ENCODE measurements at places on chromosomes 3 and 15.

- DNase-seq: no peak
Observed at GRCh38 chr15:74316141-74316540, 51.3 kb downstream of the CYP11A1 start.

GRCh38 chr3:2837239-2837638 lies 272.9 kb downstream of the IL5RA start:
- no peak for DNase-seq

- no peak for DNase-seq
Observed at GRCh38 chr3:78049521-78049920, 1009.6 kb downstream of the ROBO2 start.

DNA sequence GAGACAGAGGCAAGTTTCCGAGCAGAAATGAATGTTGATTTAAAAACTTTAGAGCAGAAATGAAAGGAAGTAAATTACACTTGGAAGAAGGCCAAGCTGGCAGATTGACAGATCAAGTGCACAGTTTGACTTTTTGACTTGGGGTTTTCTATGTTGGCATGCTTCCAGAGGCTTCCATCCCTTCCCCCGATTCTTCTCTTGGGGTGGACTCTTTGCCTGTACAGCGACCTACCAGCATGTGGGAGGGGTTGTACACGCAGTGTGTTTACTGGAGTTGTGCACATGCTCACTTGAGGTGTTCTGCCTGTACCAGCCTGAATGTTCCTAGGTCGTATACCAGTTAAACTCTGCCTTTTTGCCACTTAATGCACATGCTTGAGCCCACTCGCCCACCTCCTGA lies 701.5 kb upstream of the GBE1 start:
- no peak for DNase-seq

GRCh38 chr15:84731774-84732173 lies 15.8 kb upstream of the SEC11A start:
- DNase-seq: no peak

GRCh38 chr3:52253314-52254304 lies 8.1 kb downstream of the PPM1M start:
- no peak for DNase-seq

DNA sequence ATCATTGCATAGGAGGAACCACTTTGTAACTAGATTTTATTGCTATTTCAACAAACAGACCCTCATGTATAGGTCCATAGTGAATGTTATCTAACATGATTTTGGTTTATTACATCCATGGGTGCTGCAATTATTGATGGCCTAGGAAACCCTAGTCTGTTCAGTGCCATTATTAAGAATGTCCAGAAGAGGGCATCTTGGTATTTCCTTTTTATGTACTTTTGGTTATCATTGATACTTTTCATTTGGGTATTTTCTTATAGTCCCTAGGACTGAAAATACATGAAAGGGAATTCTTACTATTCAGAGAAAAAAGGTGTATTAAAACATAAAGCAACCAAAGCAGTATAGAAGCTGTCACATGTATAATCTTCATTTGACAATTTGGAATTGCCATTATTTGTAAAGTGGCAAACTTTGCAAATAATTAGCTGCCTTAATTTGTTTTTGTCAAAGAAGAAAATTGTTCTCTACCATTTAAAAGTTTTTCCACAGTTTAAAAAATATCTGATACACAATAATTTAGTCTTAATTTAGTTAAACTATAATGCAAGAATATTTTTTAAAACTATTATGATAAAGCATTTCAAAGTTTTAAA lies 48.7 kb downstream of the CNOT10 start:
- no peak for DNase-seq

GRCh38 chr3:86913160-86913559 lies 77.8 kb downstream of the VGLL3 start:
- DNase-seq: no peak

DNA sequence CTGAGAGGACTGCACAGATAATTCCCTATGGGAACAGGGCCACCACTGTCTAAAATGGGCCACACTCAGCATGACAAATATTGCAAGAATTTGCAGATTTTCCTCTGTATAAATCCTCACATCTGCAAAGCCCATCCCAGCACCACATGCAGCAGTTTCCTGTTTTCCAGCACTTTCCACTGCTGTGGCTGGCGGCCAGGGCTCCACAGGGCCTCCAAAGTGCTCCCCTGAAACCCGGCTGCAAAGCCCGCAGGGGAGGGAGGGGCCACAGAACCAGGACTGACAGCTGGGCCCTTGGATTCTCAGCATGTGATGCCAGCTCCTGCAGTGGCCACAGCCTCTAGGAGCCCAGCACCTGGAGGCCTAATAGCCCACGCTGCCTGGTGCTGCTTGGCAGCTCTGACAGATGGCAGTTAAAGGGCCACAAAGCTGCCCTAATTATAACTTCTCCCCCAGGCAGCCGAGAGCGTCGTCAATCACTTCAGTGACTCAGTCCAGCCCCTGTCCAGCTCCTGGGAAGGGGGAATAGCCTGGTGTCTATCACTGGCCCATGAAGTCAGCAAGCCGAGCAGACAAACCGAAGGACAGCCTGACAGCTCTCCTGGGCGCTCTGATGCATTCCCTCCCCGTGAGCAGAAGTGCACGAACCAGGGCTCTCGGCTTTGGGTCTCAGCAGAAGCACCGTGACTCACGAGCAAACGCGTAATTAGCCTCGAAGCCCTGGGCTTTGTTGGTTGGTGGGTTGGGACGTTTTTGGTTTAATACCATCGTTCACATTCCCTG lies 4.7 kb downstream of the LRRC15 start:
- DNase-seq: peak; percentile 32

- DNase-seq: no peak
Observed at GRCh38 chr15:69893863-69894262, 203.9 kb downstream of the TLE3 start.

DNA sequence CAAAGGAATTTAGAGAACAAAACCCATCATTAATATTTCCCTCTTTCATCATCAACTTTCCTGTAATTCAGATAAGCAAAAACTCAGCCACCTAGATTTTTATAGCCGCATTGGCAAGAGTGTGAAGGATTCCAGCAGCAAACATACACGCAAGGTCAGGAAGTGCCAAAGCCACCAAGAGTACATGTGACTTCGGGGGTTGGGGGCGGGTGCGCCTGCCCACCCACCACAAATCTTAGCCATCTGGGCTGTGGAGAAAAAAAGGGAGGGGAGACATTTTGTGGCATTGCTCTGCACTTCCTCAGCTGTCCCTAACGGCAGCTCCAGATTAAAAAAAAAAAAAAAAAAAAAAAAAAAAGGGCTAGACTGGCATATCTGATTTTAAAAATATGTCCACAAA lies 148.4 kb downstream of the TNIK start:
- DNase-seq: no peak

- no peak for DNase-seq
Observed at GRCh38 chr3:32764481-32764880, 53.3 kb upstream of the TRIM71 start.

DNA sequence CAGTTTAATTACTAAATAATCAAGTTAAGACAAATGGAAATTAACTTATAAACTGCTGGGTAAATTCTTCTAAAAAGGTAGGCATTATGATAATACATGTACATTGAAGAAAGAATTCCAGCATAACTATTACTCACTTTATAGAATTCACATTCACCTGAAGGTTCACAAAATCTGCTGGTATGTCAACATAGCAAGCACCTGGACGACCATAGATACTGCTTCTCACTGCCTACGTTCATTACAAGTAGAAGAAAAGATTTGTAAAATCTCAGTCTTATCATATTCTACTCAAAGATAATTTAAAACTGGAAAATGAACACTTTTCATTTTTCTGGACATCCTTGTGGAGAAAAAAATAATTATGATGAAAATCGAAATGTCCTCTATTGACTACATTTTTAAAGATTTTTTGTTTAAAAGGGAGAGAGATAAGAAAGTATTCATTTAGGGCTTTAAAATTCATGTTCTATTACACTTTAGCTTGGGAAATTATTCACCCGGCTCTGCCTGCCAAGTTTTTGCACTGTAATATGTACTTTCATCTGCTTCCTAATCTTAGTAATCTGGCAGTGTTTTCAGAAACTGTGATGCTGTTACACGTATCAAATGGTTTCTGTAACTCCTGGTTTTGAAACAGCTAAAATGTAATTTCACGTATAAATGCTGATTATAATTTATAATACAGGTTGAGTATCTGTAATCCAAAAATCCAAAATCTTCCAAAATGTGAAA lies 16.1 kb downstream of the HACL1 start:
- no peak for DNase-seq

- DNase-seq: no peak
Observed at GRCh38 chr3:13210221-13210975, 137.2 kb upstream of the IQSEC1 start.

DNA sequence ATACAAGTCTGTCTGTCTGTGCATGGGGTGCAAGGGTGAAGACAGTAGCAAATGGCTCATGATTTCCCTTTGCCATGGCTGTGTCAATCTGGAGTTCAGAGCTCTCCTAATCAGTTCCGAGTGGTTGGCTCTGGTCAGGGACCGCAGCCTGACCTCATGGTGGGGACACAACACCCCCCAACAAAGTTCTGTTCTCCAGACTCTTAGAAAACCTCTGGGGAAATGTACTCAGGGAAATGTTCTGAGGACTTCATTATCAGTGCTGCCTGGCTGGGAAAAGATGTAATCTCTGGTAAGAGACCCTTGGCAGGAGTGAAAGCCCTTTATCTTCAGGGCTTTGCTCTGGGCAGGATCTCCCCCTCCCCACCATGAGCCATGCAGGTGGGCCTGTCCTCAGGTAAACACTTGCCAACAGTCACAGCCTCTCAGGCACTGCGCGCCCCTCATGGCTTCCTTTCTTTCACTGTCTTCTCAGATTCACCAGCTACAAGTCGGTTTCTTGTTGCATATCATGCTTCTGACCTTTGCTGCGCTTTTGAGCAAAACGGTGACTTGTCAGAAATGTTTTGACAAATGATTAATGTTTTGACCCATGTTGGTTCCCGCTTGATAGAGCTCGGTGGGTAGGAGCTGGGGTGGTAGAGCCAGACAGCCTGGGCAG lies 95.5 kb downstream of the ST6GAL1 start:
- no peak for DNase-seq

DNA sequence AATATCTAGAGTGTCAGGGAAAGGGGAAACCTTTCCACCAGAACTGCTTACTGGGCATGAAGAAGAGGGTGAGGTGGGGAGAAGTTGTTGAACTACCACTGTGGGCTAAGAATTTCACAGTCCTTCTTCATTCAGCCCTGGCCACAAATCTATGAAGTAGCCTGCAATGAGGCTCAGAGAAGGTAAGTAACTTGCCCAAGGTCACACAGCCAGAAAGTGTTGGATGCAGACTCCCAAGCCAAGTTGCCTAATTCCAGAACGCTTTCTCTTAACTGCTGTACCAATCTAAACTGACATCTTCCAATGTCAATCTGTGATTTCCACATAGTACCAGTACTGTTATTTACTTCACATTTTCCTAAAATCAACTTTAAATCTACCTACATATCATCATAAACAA lies 2.1 kb downstream of the CYP1A1 start:
- DNase-seq: no peak

- DNase-seq: no peak
Observed at GRCh38 chr15:31390029-31390428, 63.4 kb downstream of the KLF13 start.

- DNase-seq: no peak
Observed at GRCh38 chr3:57992452-57993213, 15.6 kb upstream of the FLNB start.

DNA sequence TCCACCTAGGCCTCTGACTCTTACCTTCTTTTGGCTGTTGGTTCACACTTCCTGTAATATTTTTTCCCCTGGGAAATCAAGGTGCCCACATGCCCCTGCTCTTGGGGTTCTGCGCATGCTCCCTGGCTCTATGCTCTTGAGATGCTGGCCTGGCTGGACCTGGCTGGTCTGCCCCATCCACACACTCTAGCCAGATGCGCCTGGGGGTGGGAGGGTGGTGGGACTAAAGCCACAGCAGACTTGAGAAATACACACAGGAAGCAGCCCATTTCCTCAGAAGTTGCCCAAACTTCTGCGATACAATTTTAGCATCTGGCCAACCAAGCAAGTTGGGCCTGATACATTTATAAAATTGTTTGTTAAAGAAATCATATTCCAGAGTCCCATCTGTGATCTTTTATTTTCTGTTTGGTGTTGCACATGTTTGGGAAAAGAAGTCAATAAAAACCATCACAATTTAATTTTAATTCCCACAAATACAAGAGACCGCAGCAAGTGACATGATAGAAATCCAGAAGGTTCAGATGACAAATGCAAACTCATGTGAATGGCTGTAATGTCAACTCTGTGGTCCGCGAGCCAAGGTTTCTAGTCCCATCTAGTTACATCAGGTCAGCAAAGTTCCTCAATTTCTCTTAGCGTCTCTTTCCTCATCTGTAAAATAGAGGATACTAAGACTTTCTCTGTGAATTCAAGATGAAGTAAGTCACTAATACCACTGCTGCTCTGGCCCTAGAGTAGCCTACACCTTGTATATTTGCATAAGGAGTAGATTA lies 55.9 kb upstream of the MEF2A start:
- DNase-seq: no peak

DNA sequence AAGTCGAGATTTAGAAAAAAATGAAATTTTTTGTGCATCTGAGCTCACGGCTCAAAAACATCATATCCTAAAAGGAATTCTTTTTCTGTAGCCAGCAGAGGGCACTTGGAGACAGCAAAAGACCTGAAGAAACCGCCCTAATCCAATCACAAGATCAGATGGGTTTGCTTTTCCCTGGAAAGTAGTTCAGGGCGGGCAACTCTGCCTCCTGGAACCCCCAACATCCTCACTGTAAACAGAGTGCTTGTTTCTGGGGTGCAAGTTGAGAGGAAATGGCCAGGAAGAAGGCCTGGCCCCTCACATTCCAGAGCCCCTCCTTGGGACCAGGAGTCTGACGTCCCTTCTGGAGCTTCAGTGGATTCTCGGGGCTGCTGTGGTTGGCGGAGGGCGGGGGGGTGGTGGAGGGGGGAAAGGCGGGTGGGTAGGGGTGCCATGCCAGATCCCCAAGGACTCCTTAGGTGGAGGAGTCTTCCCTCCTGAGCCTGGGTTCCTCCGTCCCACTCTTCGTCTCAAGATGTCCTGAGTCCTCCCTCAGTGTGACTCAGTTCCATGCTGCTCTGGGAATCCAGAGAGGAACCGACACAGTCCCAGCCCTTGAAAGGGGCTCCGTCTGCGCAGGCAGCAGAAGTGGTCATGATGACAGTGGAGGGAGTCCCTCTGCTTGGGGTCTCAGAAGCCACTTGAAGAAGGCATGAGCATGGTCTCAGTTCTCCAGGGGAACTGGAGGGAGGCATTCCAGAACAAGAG lies 35.9 kb downstream of the CCK start:
- DNase-seq: no peak

DNA sequence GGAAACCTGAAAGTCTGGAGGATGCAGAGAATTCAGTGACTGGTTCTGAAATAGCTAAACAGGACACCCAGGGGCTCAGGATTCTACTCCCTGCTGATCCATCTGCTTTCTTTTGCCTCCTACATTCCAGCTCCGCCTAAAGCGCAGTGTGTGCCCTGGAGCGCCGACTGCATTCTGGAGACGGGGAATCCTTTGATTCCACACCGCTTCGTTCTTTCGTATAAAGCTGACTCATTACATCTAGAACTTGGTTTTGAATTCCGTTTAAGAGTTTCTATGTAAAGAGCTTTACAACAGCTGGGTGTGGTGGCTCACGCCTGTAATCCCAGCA lies 61.8 kb downstream of the SENP2 start:
- no peak for DNase-seq

All from NCI-H1436 (cell line).